ENCODE measurements at places on chromosomes 2 and 18. TPM values are rescaled to one million over a fixed set of nuclear protein-coding genes. Genes with fewer than 3 reads are reported as not detected.

Gene SLC5A6
- total RNA-seq, result 24.6 TPM

Gene HMSD
- not detected for total RNA-seq

Gene KCNIP3
- 2.2 TPM for total RNA-seq

Gene KCNS3
- total RNA-seq, result 13.0 TPM

Gene POTEJ
- not detected for total RNA-seq

Gene TPRKB
- total RNA-seq, result 29.1 TPM

Gene FAP
- 50.0 TPM for total RNA-seq

Gene CBLN2
- 0.47 TPM for total RNA-seq

Gene DES
- not detected for total RNA-seq

Gene DSC3
- 2.0 TPM for total RNA-seq

Gene TMEM178A
- total RNA-seq, result 1.9 TPM

Gene MARS2
- total RNA-seq, result 4.4 TPM

Gene CDCA7
- total RNA-seq, result 6.3 TPM

Gene POTEI
- 0.06 TPM for total RNA-seq

DNA sequence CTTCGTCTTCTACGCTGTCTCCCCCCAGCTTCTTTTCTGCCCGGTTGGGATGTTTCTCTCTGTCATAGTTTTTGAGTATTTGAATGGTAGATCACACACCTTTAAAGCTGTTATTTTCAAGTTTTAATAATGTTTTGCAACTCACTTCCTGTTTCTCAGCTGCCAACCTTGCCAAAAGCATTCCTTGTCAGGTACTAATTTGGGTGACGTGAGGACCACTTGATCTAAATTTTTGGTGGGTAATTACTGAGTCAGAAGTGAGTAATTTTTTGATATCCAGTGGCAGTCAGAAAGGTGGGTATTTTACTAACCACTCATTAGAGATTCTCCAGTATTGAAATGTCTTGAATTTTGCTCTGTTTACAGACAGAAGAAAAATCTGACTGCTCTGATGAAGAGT is 852.4 kb upstream of the FANCL start:
- no peak for DNase-seq

- no peak for DNase-seq
Observed at GRCh38 chr2:54073796-54074195, 41.6 kb upstream of the ACYP2 start.

DNA sequence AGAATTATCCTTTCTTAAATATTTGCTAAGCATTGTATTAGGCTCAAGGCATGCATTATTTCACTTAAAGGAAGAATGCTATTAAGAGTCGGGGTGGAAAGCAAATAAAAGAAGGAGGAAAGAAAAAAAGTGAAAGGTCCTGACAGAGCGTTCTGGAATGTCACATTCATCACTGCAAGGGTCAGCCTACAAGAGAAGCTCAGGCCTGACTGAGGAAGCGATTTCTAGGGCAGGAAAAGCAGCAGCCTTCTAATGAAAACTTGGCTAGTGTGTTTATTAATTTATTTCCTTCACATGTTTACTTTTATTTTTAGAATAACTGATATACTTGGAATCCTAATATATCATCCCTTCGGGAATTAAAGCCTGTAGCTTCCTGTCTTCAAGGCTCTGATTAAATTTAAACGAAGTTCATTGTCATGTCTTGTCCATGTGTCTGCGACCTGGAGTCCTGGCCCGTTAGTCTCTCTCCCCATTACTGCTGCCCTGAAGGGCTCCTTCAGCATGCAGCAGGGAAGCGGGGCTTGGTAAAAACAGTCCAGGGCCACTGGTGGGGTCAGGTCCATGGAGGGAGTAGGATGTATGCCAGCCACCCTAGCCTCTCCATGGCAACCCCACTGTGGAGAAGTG is 119.2 kb upstream of the CCDC68 start:
- DNase-seq, result no peak

DNA sequence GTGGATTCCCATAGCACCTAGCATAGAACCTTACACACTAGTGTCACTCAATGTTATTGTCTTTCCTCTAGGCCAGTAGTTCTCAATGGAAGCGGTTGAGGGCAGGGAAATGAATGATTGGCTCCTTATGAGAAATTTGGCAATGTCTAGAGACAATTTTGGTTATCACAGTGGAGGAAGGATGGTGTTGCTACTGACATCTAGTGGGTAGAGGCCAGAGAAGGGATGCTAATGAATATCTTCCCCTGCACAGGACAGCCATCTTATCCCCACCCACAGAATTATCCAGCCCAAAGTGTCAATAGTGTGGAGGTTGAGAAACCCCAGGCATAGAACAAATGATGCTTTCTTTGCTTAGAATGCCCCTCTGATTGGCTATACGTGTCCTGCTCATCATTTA is 15.8 kb downstream of the C18orf63 start:
- no peak for DNase-seq

GRCh38 chr18:35026407-35027061 is 14.7 kb upstream of the MAPRE2 start:
- DNase-seq, result no peak

DNA sequence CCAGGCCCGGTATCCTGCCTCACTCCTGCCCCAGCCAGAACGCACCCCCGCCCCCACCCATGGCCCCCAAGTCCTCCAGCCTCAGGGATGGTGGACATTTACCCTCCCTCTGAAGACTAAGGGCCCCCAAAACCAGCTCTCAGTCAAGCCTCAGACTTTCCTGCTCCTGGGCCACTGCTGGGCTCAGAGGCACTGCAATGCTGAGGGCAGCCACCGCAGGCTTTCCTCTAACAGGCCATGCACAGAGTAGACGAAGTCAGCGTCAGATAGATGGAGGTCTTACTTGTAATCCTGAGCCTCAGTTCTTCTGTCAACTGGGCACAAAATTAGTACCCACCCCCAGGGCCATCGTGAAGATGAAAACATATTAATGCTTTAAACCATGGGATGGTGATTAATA is 92.6 kb downstream of the TTC32 start:
- DNase-seq, result no peak

DNA sequence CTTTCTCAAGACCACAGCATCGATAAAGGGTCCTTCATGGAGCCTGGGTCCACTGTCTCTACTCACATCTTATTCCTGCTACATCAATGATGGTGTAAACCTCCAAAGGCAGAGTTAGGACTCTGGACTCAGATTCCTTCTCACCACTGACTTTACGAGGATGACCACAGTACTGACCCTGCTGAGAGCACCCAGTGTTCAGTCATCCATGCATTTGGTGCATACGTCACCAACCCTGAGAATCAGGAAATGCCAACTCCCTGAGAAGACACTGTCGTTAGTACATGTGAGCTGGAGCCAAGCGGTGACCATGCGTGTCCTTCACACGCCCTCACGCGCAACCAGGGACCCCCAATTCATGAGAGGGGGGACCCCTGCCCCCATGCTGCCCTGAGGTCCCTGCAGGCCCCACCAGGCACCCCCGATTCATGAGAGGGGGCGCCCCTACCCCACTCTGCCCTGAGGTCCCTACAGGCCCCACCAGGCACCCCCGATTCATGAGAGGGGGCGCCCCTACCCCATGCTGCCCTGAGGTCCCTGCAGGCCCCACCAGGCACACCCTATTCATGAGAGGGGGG is 178.4 kb upstream of the TPO start:
- DNase-seq, result no peak

- DNase-seq, result peak; percentile 44
Observed at GRCh38 chr2:237227592-237228280, 142.0 kb downstream of the COPS8 start.

DNA sequence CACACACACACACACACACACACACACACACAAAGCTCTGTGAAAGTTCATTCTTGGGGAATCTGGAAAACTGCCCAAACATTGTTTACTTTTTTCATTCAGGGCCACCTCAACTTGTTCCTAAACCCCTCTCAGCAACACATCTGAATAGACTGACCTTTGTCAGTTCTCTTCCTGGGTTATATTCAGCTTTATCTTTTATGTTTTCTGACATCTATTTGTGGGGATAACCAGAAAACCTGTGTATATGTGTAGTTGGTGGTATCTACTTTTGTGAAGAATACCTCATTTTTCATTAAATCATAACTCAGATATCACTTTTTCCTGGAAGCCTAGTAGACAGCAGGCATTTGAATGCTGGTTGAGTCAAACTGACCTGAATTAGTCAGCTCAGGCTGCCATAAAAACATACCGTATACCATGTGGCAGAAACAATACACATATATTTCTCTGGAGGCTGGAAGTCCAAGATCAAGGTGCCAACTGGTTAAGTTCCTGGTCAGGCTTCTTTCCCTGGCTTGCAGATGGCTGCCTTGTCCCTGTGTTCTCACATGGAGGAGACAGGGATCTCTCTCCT is 11.0 kb upstream of the RNF144A start:
- no peak for DNase-seq

DNA sequence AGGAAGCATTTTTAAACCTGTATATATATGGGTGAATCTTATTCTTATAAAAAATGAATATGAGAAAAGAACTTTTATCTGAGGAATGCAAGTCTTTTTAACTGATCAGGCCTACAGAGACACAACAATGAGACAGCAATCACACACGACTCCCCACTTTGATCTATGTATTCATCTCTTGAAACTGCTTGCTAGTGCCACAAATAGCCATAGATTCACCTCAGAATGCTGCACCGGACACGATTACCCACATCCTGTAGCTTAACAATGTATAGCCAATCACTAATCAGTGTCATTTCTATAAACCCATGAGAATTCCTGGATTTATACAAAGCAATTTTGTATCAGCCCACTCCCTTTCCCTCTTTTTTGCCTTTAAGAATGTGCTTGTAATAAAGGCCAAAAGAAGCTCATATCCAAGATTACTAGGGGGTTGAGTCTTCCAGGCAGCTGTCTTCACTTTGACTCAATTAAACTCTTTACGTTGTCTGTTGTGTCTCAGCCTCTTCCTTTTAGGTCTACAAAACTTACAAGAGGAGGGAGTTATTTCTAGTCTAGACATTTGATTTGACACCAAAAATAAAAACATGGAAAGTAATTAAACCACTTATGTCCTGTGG is 94.9 kb downstream of the MBD2 start:
- DNase-seq, result no peak

DNA sequence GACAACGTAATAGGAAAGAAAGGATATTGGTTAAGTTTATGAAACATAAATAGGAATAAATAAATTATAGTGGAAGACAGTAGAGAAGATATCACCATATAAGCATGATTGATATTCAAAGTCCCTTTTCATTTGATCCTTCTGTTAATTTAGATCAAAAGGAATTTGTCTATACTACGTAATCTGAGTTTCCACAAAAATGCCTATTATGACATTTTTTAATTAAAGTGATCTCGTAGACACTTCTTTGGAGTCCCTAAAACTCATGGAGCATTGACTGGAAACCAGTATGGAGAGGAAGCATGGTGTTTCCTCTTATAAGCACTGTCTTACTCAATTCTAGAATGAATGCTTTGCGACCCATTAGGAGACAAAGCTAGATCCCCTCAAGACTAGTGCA is 411.4 kb upstream of the SPHKAP start:
- no peak for DNase-seq

- no peak for DNase-seq
Observed at GRCh38 chr18:58373481-58373880, 255.4 kb downstream of the ALPK2 start.

GRCh38 chr2:19208479-19209199 is 149.8 kb downstream of the OSR1 start:
- DNase-seq, result no peak

DNA sequence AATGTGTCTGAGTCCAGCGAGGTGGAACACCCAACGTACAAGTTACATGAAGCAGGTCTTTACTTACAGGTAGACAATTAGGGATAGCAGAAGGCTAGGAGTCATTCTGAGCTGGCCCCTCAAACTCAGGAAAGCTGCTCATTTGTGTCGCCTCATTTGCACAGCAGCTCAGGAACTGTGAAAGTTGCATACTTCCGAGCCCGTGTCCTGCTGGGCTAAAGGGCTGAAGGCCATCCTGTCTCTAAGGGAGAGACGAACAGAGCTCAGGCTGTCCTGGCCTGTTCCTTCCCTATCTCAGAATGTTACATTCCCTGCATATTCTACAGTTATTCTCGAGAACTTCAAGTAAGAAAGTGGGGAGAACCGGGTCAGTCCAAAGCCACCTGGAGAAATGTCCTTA is 99.0 kb downstream of the FAM124B start:
- no peak for DNase-seq

DNA sequence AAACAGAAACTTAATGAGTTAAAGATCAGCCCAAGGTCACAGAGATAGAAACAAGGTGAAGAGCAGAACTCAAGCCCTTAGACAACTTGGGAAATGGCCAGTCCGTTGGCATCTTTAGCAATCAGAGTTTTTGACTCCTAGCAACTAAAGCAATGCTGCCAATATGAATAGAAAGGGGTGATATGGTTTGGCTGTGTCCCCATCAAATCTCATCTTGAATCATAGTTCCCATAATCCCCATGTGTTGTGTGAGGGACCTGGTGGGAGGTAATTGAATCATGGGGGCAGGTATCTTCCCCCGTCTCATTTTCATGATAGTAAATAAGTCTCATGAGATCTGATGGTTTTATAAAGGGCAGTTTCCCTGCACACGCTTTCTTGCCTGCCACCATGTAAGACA is 170.2 kb downstream of the DDX1 start:
- no peak for DNase-seq
